T-helper 2 cell treated with Interferon-gamma antibody and Interleukin-4, amounts not matched to agents 5 μg/mL and 100 μg/mL, for 36 hours (primary cell): ENCODE measurements at places on chromosomes 4 and X.

DNA sequence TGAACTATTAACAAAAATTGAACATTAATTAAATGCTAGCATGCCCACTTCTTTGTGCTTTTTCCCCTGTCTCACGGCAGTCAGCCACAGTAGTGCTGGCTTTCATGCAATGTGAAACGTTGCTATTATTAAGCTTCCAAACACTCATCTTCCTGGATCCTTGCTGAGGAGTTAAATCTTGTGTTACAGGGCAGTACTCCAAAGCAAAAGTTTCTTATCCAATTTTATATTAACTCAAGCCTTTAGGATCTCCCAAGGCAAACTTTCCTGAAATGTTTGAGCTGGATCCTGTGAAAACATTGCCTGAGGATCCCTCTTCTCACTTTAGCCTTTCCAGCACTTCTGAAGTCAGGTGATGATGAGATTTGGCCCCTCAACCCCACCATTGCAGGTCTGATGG is 1454.8 kb downstream of the FSTL5 start:
- no peak for DNase-seq

DNA sequence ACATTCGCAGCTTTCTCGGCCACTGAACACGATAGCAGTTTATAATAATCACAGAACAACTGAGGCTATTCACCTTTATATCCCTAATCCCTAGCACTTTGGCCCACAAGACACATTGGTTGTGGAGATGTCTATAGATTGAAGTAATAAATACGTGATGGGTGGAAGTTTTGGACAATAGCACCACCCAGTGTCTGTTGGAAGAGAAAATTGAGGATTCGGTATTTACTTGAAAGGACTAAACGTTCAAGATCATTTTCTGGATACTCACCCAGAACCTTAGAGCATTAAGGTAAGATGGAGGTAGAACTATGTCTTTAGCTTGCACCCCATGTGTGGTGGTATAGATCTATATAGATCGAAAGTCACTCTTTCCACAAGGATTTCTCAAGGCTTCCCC is 787 bp upstream of the TMSB15A start:
- DNase-seq, result no peak

GRCh38 chr4:146470604-146471003 is 51.1 kb downstream of the SLC10A7 start:
- DNase-seq, result no peak

DNA sequence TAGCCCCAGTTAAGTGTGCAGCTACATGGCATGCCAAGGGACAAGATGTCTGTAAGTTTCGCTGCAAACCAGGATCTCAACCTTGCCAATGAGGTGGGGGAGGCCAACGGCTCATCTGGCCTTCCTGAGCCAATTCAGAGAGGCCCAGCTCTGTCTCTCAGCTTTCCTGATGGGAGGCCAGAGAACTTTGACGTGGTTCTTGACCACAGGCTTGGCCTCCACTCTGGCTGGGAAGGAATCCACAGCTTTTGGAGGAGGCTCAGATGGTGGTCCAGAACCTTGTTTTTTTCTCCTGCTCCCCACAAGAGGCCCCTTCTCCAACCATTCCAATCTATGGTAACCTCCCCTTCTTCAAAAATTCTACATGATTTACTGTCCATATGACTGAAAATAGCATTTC is 9.8 kb downstream of the CAPN6 start:
- no peak for DNase-seq

- DNase-seq, result no peak
Measured at GRCh38 chr4:118749347-118749988, 64.3 kb downstream of the METTL14 start.

- DNase-seq, result no peak
Measured at GRCh38 chr4:91092398-91092980, 965.3 kb downstream of the CCSER1 start.

DNA sequence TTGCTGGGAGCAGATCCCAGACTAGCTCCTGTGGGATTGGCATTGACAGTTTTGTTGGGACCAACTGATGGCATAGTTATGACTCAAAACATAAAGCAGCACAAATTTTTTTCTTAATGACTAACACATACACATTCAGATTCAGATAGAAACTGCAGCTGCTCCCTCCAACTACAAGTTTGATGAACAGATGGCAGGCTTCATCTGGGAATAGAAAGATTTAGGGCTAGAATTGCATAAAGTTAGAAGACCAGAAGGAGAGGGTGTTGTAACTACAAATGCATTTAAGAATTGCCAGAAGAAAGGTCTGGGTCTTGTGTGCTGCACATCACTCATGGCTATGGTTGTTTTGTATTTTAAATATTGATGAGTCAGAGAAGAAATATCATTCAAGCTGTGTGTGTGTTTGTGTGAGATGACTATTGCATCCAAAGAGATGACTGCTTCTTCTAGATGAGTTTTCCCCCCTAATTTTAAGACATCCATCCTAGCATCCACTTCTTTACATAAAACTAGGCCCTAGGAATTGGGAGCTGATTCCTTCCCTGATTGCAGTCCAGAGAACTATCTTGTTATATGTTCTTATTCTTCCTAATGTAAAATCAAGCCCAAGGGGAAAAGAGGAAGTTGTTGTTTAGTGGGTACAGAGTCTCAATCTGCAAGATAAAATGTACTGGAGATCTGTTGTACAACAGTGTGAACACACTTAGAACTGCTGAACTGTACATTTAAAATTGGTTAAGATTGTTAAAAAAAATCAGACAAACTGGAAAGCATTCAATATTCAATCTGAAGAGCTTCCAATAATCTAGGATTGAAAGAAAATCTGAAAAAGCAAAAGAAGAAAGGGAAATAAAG is 175.1 kb downstream of the PARM1 start:
- DNase-seq, result no peak
